SJSA1 (cell line): ENCODE measurements at places on chromosomes 7 and 10. TPM values are rescaled to one million over a fixed set of nuclear protein-coding genes. Genes with fewer than 3 reads are reported as not detected.

GRCh38 chr10:114648368-114648767 is 9.7 kb downstream of the ABLIM1 start:
- peak overlapping the region; percentile 48 for H3K27ac ChIP-seq
- peak; percentile 72 for DNase-seq
- no peak overlapping the region for H3K4me3 ChIP-seq
- H3K36me3 ChIP-seq, result no peaks in the 10 kb centered on the region
- no peaks in the 10 kb centered on the region for H3K27me3 ChIP-seq

GRCh38 chr10:66538908-66539307 is 386.9 kb upstream of the LRRTM3 start:
- H3K4me3 ChIP-seq, result no peak overlapping the region
- no peak for DNase-seq
- no peaks in the 10 kb centered on the region for H3K27me3 ChIP-seq
- no peaks in the 10 kb centered on the region for H3K4me1 ChIP-seq
- H3K36me3 ChIP-seq, result no peaks in the 10 kb centered on the region

- no peaks in the 10 kb centered on the region for H3K36me3 ChIP-seq
- no peaks in the 10 kb centered on the region for H3K27me3 ChIP-seq
- peak; percentile 10 for DNase-seq
- H3K27ac ChIP-seq, result no peak overlapping the region
- no peaks in the 10 kb centered on the region for H3K4me1 ChIP-seq
- H3K4me3 ChIP-seq, result no peak overlapping the region
Observed at GRCh38 chr10:81019029-81019890, 481.6 kb downstream of the SH2D4B start.

GRCh38 chr10:71737834-71738197 is 18.2 kb upstream of the C10orf105 start:
- no peaks in the 10 kb centered on the region for H3K36me3 ChIP-seq
- H3K27me3 ChIP-seq, result no peaks in the 10 kb centered on the region
- H3K4me3 ChIP-seq, result no peak overlapping the region
- H3K4me1 ChIP-seq, result no peaks in the 10 kb centered on the region

GRCh38 chr10:119454316-119454715 is 88.2 kb downstream of the RGS10 start:
- DNase-seq, result no peak
- peaks cover 10% of the 10 kb centered on the region for H3K36me3 ChIP-seq
- no peaks in the 10 kb centered on the region for H3K27me3 ChIP-seq
- no peak overlapping the region for H3K27ac ChIP-seq
- H3K4me3 ChIP-seq, result no peak overlapping the region
- H3K4me1 ChIP-seq, result peaks cover 22% of the 10 kb centered on the region

GRCh38 chr7:136102881-136103280 is 125.7 kb upstream of the MTPN start:
- no peak for DNase-seq
- no peaks in the 10 kb centered on the region for H3K36me3 ChIP-seq

DNA sequence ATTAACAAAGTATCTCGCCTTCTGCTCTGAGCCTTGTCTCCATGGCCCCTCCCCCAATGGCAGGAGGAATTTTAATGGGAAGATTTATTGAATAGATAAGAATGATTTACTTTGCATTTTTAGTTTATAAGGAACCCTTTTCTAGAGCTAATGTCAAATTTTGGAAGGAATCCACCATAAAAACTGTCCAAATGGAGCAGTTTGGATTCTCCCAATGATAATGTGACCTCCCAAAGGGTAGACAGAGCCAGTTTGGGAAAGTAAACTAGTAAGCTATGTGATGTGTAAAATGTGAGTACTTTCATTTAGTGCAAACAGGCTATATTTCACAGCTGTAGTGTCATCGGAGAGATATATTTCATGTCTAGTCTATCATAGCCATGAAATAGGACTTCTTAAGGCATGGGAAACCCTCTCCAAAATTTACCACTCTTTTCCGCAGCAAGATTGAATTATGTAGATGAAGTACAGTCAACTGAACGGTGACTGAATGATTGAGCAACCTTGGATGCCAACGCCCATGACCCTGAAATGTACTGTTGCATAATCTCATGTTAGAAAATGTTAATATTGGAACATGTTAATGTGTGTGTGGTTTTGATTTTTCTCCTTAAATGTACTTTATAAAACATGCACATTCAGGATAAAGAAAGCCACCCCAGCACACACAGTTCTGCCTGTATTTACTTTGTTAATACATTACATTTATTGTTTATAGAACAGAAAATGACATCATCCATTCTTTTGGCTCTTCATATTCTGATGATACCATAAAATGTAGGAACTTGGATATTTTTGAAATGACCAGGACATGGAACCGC is 140.6 kb downstream of the NRP1 start:
- H3K36me3 ChIP-seq, result peaks cover 71% of the 10 kb centered on the region
- DNase-seq, result no peak
- H3K27ac ChIP-seq, result peak overlapping the region; percentile 18

The SMO gene
- 11.5 and 14.3 TPM in 2 replicates for total RNA-seq
